ENCODE measurements at places on chromosomes 4 and X. TPM values are rescaled to one million over a fixed set of nuclear protein-coding genes. Genes with fewer than 3 reads are reported as not detected.

POU4F2 gene
- not detected for total RNA-seq

DNA sequence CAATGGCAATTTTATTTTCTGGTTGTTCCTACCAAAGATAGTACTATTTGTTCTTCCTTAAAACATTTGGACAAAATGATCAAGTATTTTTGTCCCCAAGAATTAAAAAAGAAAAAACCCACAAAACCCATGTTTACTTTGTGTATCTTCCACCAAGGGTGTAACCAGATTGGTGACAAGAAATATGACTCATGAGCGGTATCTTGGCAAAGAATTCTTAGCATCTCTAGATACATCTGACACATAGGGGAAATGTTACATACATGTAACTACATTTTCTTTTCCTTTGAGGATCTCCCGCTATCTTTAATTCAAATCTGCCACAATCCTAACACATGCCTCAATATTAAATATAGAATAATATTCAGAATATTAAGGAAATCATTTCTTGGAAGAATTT, 78.7 kb downstream of the WDFY3 start:
- H3K4me1 ChIP-seq: no peaks in the 10 kb centered on the region
- H3K27me3 ChIP-seq: peaks cover 1% of the 10 kb centered on the region
- H3K4me3 ChIP-seq: no peak overlapping the region

DNA sequence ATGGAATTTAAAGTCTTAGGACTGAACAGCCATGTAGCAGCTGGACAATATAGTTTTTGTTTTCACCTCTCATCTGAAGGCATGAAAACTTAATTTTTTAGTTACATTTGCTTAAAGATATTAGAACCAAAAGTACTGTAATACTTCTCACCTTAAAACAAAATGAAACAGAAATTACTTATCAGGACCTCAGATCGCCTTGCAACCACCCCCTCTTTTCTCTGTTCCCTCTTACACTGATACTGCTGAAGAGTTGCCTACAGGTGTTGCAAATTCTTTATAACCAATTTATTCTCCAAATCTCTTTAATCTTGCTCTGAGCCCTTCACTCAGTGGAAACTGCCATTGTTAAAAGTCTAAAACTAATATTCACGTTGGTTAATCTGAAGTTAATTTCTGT, 145.0 kb downstream of the SPCS3 start:
- H3K4me3 ChIP-seq: no peak overlapping the region
- no peak for DNase-seq
- no peaks in the 10 kb centered on the region for H3K36me3 ChIP-seq
- H3K27ac ChIP-seq: no peak overlapping the region
- H3K27me3 ChIP-seq: no peaks in the 10 kb centered on the region
- no peaks in the 10 kb centered on the region for H3K4me1 ChIP-seq

- no peaks in the 10 kb centered on the region for H3K27me3 ChIP-seq
- DNase-seq: no peak
- no peak overlapping the region for H3K4me3 ChIP-seq
- no peak overlapping the region for H3K27ac ChIP-seq
Measured at GRCh38 chr4:46073778-46074177, 50.1 kb downstream of the GABRG1 start.

UBQLN2 gene
- total RNA-seq: 39.6 TPM

GRCh38 chr4:7381890-7382633, 52.7 kb downstream of the PSAPL1 start:
- H3K27me3 ChIP-seq: peaks cover 43% of the 10 kb centered on the region
- H3K36me3 ChIP-seq: no peaks in the 10 kb centered on the region
- H3K27ac ChIP-seq: no peak overlapping the region
- H3K4me3 ChIP-seq: no peak overlapping the region
- peaks cover 2% of the 10 kb centered on the region for H3K4me1 ChIP-seq

- H3K36me3 ChIP-seq: peaks cover 12% of the 10 kb centered on the region
- no peak for DNase-seq
- no peak overlapping the region for H3K4me3 ChIP-seq
- H3K4me1 ChIP-seq: peaks cover 5% of the 10 kb centered on the region
Measured at GRCh38 chr4:82852751-82853285, 38.1 kb downstream of the SEC31A start.

SEC24D gene
- total RNA-seq: 30.9 TPM

- H3K27me3 ChIP-seq: no peaks in the 10 kb centered on the region
- peaks cover 8% of the 10 kb centered on the region for H3K36me3 ChIP-seq
- H3K4me3 ChIP-seq: peak overlapping the region; percentile 100
- DNase-seq: peak; percentile 27
Measured at GRCh38 chr4:55396308-55397125, 760 bp downstream of the TMEM165 start.

DRD5 gene
- total RNA-seq: not detected

- no peak overlapping the region for H3K4me3 ChIP-seq
- no peak overlapping the region for H3K27ac ChIP-seq
- peaks cover 9% of the 10 kb centered on the region for H3K36me3 ChIP-seq
- DNase-seq: no peak
Measured at GRCh38 chr4:153785910-153786721, 2.8 kb downstream of the SFRP2 start.

GRCh38 chrX:20300822-20301221, 34.1 kb upstream of the RPS6KA3 start:
- H3K27ac ChIP-seq: no peak overlapping the region
- no peaks in the 10 kb centered on the region for H3K27me3 ChIP-seq
- H3K36me3 ChIP-seq: peaks cover 2% of the 10 kb centered on the region
- peaks cover 5% of the 10 kb centered on the region for H3K4me1 ChIP-seq
- no peak for DNase-seq

DNA sequence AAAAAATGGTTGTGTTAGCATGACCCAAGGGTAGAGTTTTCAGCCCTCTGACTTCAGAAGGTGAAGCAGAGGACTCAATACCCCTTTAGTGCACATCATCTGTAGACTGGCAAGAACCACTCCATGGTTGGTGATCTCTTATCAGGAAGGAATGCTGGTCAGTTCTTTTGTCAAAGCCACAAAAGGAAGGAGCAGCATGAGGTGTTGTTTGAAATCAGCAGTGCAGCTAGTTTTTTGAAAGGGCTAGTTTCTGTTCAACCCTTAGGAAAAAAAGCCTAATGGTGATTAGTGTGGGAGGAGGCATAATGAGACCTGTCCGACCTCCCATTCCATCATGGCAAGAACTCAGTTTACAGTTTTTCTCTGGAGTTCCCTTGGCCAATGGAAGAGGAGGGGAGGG, 362.0 kb upstream of the CT83 start:
- H3K27me3 ChIP-seq: no peaks in the 10 kb centered on the region
- no peak for DNase-seq
- H3K4me1 ChIP-seq: no peaks in the 10 kb centered on the region
- H3K27ac ChIP-seq: no peak overlapping the region
- H3K36me3 ChIP-seq: no peaks in the 10 kb centered on the region
- H3K4me3 ChIP-seq: no peak overlapping the region

Measured in T-helper 17 cell (primary cell).